Activated naive CD8-positive, alpha-beta T cell treated with anti-CD3 and anti-CD28 coated beads for 36 hours (primary cell): ENCODE measurements at places on chromosomes 7 and 10. TPM values are rescaled to one million over a fixed set of nuclear protein-coding genes. Genes with fewer than 3 reads are reported as not detected.
A peak's percentile ranks its signal among the peaks of the same experiment; 100 is the strongest.

DNA sequence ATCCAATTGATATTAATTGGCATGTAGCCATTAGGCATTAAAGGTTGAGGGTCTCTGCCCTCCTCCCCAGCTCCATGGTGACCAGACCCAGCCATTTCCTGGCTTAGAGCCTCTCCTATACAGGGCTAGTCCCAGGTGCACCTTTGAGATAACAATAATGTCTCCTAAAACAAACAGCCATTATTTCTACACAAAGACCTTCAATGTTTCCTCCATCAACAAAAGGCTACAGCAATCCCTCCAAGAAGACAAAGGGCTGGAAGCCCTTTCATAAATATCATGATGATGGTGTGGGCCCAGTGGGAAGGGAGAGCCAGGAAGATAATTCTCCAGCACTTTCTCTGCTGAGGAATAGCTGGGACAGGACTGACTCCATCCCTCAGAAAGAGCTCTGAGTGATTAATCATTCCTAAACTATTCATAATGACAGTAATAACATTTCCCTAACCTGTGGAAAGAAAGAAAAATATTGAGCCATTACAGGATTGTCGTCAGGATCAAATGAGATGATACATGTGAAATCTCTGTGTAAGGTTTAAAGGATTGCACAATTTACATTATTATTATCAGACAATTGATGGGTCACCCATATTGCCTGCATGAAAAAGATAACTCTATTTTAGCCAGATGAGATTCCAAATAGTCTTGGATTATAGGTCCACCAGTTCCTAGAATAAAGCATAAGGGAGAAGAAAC is 10.2 kb downstream of the PKD2L1 start:
- no peak for DNase-seq

DNA sequence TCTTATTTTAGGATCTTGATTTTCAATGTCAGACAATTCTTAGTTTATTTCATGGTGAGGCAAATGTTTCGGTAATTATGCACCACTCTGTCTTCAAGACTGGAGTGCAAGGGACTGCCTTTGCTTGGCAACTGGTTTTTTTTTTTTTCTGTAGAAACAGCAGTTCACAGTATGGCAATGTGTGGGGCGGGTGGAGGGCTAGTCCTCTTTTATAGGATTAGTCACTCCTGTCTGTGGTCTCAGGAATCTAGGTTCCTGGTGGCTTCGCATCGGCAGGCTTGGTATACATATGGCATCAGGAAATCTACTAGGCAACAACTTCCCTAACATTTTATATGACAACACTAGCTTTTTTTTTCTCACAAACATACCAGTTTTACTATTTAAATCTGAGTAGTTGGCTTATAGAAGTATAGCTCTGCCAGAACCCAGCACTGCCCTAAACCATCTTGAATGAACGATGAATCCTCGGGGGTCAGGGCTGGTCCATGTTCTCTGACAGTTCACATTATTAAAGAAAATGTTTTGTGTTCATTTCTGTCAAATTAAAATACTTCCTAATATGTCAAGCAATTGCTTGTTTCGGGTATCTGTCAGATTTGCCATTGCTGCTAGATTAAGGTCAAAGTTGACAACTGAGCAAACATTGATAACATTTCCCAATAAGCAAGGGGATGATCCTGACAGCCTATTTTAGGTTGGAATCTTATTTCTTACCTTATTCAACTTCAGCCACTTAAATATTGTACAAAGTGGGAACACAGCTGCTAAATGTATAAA is 289.7 kb upstream of the VSTM2A start:
- DNase-seq = no peak

- no peak for DNase-seq
These were observed 32.6 kb downstream of the CDH23 start for GRCh38 chr10:71429304-71429703.

DNA sequence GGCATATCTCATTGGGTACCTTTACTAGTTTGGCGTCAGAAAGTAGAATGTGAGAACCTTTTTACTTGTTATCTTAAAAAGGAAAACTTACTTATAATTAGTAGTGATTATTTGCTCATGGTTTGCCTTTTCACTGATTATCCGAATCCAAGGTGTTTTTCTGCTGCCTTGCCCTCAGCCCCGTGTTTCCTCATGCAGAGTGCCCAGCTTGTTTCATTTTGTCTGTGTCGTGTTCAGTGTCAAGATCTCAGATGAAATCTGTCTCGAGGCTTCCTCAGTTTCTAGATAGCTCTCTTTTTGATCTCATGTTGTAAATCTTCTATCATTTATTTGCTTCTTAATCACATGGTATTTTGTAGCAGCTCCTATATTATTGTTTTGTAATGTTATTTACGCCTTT is 30.1 kb downstream of the RPA3 start:
- DNase-seq = no peak

DNA sequence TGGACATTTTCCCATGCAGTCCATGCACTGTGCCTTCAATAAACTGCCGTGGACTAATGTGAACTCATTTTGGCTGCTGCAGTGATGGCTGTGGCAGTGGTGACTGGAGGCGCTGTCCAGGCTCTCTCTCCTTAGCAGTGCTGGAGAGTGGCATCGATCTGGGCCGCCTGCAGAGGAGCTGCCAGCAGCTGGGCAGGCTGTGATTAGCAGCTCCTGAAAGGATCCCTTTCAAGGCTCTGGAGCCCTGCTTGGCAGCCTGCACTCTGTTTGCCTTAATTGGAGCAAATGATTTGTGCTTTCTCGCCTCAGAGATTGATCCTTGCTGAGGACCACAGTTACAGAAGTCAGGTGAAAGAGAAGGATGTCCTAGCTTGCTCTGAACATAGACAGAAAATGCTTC is 130.1 kb upstream of the VWC2 start:
- no peak for DNase-seq

The MOGAT3 gene
- total RNA-seq = not detected

The SVIL gene
- total RNA-seq = 9.6 TPM

The PRPS1L1 gene
- not detected for total RNA-seq

DNA sequence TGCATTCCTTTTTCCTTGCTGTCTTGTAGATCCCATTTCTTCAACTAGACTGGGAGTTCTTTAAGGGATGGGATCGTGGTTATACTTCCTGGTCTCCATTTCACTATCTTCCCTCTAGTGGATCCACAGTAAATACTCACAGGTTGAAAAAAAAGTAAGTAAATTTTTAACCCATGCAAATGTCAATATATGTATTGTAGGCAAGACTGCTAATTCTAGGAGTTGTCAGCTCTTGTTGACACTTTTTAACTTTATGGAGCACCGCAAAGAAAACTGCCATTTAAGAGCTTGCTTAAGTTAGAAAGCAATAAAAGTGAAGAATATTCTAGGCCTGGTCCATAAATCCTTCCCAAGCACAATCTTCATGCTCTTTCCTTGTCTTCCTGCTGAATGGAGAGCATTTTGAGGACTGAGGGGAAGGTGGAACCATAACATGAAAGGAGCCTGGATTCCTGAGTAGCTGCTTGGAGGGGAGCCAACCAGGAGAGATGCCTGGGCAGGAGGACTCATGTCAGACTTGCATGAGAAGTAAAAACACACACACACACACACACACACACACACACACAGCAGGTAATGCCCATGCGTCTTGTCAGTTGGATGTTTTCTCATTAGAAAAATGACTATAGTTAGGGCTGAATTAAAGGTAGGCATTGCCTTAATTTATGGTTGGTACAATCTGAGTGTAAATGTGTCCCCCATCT is 32.2 kb downstream of the VWA2 start:
- no peak for DNase-seq

GRCh38 chr10:77810446-77811335 is 115.9 kb downstream of the DLG5 start:
- no peak for DNase-seq

- peak; percentile 15 for DNase-seq
These were observed 441 bp downstream of the FZD8 start for GRCh38 chr10:35641676-35642034.

DNA sequence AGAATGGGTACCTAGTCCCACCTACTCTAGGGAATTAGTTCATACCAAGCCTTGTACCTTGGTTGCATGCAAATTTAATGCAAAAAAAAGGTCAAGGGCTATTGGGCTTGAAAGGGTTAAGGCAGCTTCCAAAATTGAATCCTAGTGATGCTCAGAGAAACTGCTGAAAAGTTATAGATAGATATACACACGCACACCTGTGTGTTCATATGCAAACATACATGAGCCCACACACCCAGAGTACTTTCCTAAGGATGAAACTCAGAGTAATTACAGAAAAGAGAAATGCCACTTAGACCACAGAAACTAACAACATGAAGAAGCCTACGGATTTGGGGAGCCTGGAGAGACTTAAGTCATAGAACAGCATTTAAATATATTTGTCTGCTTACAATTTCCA is 1.5 kb downstream of the SLC25A13 start:
- no peak for DNase-seq

The PAX4 gene
- total RNA-seq = not detected

GRCh38 chr7:19749658-19750057 is 23.8 kb downstream of the TMEM196 start:
- DNase-seq = no peak

GRCh38 chr7:6725003-6725402 is 18.3 kb upstream of the ZNF12 start:
- DNase-seq = no peak

GRCh38 chr10:16521311-16522016 is at the start of gene C1QL3:
Gene C1QL3 (minus strand): TSS chr10:16521879. CDS start chr10:16521065, 814 bp downstream.
- DNase-seq = peak; percentile 41

The ELAPOR2 gene
- total RNA-seq = 1.6 TPM

GRCh38 chr7:128203710-128204214 is 37.3 kb upstream of the LEP start:
- no peak for DNase-seq

GRCh38 chr7:22771194-22771871 is 44.3 kb downstream of the IL6 start:
- no peak for DNase-seq

The BHLHA15 gene
- 2.0 TPM for total RNA-seq

- DNase-seq = no peak
These were observed 80.1 kb downstream of the ITGB1 start for GRCh38 chr10:32877915-32878314.

- no peak for DNase-seq
These were observed 878.0 kb upstream of the KCND2 start for GRCh38 chr7:119395024-119395423.

GRCh38 chr7:10860516-10860915 is 113.2 kb upstream of the PHF14 start:
- DNase-seq = no peak

GRCh38 chr7:134395604-134396003 is 63.3 kb downstream of the AKR1B1 start:
- no peak for DNase-seq

DNA sequence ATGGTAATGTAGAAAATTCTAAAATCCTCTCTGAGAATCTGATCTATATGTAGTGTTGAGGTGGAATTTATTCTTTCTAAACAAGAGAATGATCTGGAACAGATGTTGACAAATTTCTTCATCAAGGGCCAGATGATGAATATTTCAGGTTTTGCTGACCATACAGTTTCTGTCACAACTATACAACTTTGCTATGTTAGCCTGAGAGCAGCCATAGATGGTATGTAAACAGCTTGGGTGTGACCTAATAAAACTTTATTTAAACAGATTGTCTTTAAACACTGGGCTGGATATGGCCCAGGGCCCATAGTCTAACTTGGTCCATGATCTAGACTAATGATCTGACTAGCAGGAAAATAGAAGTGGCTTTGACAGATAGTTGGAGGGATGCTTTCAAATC is 213.6 kb upstream of the CELF2 start:
- no peak for DNase-seq

DNA sequence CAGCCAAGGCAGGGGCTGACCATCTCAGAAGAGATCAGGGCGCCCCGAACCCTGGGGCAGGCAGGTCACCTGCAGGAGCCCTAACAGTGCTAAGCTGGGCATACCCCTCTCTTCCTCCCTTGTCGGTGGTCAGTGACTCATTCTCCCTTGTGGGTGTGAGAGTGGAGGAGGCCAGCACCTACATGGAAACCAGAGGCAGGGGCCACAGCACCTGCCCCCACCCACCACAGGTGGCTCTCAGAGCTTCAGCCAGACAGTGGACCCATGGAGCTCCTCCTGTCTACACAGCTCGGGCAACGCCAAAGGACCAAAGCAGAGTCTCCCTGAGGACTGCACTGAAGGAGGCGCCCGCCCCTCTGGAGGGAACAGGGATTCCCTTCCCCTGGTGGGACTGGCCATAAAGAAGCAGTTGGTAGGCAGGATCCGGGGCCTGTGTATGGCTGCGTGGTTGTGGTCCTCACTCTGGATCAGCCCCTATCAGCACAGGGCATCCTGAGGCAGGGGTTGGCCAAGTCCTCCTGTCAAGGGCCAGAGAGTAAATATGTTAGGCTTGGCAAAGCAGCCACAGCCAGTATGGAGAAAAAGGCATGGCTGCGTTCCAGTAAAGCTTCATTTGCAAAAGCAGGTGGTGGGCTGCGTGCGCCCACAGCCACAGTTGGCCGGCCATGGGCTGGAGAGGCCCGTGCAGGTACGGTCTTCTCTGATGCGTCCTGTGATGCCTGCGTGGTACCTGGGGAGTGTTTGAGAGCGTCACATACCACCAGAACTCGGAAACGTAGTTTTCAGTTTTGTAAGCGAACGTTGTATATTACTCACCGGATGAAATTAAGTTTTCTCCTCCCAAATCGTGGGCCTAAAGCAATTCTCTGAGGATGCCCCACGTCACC is 198.2 kb downstream of the EBF3 start:
- no peak for DNase-seq

GRCh38 chr10:127996586-127996985 is 89.7 kb downstream of the PTPRE start:
- no peak for DNase-seq

GRCh38 chr10:79392020-79392398 is 44.7 kb downstream of the PPIF start:
- DNase-seq = no peak

The NOBOX gene
- not detected for total RNA-seq

DNA sequence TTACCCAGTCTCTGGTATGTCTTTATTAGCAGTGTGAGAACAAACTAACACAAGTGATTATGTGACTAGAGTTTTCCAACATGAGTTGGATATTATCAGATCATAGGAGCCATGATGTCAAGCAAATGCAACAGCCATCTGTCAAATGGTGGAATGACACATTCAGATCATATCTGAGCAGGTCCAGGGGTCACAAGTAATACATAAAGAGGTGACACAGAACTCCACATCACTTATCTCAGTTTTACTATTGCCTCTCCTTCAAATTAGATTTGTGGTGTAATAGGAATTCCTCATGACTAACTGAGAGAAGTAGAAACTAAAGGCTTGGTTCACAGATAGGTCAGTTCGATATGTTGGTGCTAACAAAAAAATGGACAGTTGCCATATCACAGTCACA is 12.2 kb upstream of the SAMD9L start:
- no peak for DNase-seq

The TMEM225B gene
- 0.70 TPM for total RNA-seq

DNA sequence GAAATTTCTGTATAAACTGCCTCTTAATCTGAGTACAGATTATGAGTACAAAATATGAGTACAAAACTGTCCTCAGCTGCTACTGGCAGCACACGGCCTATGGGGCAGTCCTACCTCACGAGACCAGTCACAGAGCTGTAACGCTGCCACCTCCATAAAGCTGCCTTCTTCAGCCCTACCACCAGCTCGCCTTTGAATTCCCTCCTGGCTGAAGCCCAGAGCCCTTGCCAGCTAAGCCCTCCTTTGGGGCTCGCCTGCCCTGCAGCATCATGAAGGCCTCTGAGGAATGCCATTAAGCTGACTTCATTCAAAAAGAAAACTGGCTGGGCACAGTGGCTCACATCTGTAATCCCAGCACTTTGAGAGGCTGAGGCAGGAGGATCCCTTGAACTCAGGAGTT is 180.0 kb upstream of the SH2B2 start:
- no peak for DNase-seq

The FBXL13 gene
- 0.82 TPM for total RNA-seq
